Lower leg skin (tissue), 4 donors: ENCODE measurements at places on chromosomes 13 and 19. TPM values are rescaled to one million over a fixed set of nuclear protein-coding genes. Genes with fewer than 3 reads are reported as not detected.
A peak's percentile ranks its signal among the peaks of the same experiment; 100 is the strongest.

GRCh38 chr13:112562254-112562653 is 25.7 kb downstream of the TUBGCP3 start:
- DNase-seq, result no peak

DNA sequence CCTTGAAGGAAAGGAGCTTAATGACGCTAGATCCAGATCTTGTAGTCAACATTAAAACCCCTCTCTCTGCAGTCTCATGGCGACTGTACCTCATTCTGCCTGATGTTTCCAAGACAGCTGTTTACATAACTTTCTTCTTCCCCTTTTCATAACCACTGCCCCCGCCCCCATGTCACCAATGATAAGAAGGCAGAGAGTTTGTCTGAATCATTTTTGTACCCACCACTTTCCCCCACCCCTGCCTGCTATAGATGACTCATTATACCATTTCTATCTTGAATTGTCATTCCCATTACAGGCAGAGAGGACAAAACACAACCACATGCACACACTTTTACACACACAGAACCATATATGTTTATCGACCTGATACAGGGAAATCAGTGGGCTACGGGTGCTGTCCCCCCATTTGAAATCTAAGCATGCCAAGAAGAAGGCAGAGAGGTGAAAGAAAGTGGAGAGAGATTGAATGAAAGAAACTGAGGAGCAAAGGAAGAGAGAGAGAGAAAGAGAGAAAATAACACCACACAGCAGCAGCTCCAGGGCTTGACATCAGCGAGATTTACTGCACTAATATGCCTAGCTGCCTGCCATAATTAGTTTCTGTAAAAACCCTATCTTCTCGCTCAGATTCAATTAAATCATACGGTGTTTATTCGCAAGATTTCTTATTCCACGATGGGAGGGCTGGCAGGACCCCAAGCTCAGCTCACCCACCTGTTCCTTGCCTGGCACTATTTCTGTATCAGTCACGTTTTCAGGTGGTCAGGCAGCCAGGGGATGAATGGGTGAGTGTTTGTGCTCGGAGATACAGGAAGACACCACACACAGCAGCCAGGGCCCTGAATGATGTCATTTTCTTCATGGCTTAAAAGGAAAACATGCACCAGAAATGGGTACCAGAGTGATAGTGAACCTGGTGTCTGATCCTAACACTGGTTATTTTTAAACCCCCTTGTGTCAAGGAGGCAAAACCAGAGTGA is 114.3 kb upstream of the SERP2 start:
- peak; percentile 85 for DNase-seq

DNA sequence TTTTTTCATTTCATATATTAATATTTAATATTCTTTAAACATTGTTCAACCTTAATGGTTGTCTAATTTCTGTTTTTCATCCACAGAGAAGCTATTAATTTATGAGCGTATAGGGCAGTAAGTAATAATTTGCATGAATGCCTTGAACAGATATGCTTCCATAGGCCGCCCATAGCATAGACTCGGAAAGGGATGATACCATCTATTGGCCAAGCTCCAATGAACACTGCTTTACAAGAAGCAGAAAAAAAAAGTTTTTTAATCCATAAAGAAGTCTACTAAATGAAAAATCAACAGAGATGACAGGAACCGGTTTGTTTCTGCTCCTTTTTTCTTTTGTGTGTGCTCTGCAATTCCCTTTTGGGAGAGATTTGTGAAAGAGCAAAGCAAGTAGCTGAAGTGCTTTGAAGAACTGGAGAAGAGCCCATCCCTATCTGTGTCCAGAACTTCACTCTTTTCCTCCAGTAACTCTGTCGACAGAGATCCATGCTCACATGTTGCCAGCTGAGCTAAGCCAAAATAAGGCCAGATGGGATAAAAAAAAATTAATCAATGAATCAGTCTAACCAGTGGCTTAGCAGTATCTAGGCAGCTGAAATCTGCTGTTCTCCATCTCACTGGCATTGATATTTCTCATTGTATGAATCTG is 215.9 kb upstream of the SOX21 start:
- no peak for DNase-seq

DNA sequence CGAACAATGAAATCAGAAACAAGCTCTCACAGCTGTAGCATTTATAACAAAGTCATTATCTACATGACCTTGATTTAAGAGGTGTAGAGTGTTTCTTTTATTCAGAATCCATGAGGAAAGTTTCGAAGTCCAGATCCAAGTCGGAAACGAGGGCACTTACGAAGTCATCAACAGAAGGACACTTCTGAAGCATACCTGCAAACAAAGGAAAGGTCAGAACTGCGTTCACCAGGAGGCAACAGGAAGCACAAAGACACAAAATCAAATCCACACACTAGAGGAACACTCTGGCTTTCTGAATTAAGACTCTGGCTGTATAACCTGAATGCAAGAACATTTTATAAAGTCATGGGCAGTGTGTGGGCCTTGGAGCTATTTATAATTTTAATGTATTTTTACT is 158.9 kb downstream of the MIPEP start:
- DNase-seq, result no peak

DNA sequence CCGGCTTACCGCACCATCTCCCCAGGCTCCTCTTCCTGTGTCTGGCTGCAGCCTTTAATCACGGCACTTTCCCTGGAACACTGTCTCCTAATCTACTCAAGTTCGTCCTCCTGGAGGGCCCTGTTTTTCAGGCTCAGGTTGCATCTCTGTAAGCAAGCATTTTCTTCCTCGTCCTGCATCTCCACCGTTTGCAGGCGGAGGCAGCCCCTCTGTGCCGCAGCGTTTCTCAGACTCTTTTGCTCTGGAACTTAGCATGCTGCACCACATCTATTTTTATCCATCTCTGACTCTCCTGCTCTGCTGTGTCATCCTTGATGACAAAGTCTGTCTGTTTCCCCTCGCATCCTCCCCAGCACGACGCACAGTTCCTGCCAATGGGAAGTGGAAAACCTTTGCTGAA is 117.5 kb downstream of the ATP8A2 start:
- DNase-seq, result no peak

DNA sequence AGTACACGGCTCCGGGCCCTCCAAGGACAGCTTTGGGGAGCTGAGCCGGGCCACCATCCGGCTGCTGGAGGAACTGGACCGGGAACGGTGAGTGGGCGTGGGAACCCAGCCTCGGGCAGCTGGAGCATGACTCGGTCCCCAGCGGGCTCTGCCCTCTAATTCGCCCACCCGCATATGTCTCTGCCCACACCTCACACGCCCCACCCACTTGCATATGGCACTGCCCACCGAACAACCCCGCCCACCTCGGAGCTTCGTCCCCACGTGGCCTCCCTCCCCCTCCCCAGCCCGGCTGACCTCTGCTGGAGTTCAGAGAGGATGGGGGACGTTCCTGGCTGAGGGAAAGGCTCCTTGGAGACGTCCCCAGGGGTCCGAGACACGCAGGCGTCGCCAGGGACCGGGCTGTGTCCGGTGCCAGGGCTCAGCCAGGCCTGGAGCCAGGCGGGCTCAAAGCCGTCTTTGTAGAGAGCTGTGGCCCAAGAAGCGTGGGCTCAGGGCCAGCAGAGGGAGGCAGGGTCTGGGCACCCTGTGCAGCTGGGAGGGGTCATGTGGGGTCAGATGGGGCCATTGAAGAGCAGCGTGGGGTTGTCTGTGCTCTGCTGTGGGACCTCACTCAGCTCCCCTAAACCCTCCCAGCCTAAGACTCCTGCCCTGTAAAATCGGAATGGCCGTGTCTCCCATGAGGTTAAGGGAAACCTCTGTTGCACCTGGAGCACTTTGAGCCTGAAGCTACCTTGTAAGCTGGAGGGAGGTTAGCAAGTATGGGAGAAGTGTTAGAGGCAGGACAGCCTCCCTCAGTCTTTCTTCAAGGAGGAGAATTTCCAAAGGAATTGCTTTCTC is 3.8 kb downstream of the APC2 start:
- no peak for DNase-seq

DNA sequence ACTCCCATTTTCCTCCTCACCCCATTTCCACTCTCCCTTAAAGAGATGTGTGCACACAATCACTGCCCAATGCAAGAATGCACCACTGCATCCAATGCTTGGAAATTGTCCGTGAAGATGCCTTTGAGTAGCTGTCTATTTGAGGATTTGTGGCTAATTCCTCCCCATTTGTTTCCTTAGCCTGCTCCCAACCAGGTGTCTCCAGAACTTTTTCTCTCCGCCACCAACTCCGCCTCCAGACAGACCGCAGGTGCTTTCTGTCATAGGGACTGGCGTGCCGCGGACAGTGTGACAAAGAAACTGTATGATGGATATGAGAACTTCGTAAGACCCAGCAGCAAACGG is 461 bp upstream of the TM9SF2 start:
- no peak for DNase-seq

GRCh38 chr13:85243831-85244230 is 555.4 kb downstream of the SLITRK6 start:
- DNase-seq, result no peak

DNA sequence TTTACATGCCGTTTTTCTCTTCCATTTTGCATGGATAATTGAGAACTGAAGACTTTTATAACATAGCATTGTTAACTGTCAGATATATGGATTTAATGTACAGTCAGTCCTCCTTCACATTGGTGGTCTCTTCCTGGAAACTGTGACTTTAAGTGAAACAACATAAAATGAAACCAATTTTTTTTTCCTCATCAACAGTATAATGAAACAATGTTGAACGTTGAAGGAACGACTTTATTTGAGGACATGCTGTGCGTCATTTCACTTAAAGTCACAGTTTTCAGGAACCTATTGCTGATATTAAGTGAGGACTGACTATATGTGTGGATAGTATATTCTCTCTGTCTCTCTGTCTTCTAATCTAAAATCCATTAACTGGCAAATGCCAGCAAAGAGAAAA is 54.8 kb downstream of the COG3 start:
- DNase-seq, result no peak

GRCh38 chr13:74485757-74486156 is 351.6 kb upstream of the KLF12 start:
- DNase-seq, result no peak

PCDH20 gene
- total RNA-seq, result 1.8 TPM

HIPK4 gene
- 0.46 TPM for total RNA-seq
